ENCODE measurements at places on chromosomes 5 and 9.

GRCh38 chr5:14851050-14851419, 20.5 kb downstream of the ANKH start:
- DNase-seq, result no peak

DNA sequence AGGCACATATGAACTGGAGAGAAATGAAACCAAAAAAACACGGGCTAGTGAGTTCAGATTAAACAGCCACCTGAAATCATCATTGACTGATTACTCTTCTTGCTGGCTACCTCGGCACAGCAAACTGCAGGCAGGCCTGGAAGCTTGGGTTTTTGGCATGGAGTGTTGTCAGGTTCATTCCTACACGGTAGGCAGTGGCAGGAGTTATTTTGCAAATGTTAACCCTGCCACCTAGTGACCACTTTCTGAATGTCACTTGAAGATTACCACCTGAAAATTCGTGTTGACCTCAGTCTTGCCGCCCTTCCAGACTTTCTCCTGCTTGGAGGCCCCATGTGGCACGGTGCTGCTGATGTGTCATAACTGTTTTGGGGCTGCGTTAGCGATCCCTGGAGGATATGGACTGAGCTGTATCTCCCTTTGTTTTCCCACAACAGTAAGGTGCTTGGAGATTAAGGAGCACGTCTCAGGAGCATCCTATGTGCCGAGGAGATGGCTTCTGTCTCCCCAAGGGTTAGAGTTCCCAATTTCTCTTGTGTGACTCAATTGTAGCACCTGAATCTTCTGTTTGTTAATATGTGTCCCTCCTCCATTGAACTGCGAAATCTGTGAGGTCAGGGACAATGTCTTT, 12.7 kb upstream of the CD180 start:
- DNase-seq, result peak; percentile 79

DNA sequence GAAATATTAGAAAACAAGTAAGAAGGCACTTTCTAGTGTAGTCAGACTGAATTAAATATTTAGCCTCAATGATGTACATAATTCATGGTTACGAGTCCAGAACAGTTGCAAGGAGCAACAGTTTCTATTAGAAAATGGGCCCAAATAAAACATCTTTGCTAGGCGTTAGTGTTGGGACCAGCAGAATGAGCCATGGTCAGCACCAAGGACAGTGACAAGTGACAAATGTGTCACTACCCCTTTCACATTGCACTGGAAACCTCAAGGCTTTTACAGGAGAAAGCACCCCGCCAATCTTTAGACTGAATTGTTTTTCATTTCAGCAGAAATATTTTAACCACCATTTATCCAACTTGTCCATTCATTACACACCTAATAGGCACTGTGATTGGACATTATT, 301.3 kb upstream of the ADCY2 start:
- no peak for DNase-seq

- DNase-seq, result no peak
These were observed 89.8 kb downstream of the CD180 start for GRCh38 chr5:67106626-67107342.

DNA sequence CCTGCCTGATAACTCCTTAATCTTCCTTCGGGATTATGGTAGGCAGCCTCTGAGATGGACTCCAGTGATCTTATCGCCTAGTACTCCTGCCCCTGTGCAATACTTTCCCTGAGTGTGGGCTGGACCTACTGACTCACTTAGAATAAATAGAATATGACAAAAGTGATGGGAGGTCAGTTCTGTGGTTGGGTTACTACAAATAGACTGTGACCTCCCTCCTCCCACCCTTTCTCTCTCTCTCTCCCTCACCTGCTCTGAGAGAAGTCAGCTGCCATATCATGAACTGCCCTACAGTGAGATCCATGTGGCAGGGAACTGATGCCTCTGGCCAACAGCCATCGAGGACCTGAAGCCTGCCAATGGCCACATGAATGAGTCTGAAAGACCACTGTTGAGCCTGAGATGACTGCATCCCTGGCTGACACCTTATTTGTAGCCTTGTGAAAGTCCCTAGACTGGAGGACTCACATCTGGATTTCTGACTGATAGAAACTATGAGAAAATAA, 31.7 kb downstream of the NRG2 start:
- no peak for DNase-seq

DNA sequence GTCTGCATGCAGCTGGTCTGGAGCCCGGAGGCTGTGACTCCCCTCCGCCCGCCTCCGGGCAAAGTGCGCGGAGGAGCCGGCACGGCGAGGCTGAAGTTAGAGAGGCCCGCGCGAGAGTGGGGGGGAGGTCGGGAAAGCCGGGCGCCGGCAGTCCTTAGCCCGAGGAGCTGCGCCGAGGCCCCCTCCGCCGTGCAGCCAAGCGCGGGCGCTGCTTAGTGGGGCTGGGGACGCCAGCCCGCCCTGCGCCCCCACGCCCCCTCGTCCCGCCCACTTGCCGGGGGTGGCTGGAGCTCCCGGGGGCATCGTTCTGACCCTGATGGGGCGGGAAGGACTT, 403 bp downstream of the NINJ1 start:
- no peak for DNase-seq

DNA sequence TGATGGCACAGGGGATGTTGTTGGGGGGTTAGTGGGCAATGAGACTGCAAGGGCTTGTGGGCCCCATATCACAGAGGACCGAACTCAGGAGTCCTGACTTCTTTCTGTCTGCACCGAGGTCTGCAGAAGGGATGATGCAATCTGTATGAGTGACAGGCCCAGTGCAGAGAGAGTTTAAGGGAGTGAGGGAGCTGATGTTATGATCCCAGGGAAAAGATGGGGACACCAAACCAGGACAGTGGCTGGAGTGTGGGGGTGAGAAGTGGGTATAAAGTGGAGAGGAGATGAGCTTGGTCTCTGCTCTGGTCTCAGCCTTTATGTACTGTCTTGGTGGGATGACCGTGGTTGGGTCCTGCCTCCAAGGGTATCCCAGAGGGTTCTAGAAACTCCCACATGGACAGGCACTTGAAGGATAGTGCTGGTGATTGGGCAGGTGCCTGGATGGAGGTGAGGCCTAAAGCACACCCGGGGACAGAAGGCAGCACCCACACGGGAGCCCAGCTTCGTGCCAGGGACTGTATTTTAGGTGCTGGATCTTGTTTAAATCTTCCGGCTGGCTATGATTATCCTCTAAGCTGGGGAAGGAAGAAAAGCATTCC, 21.9 kb downstream of the GSN start:
- DNase-seq, result no peak

DNA sequence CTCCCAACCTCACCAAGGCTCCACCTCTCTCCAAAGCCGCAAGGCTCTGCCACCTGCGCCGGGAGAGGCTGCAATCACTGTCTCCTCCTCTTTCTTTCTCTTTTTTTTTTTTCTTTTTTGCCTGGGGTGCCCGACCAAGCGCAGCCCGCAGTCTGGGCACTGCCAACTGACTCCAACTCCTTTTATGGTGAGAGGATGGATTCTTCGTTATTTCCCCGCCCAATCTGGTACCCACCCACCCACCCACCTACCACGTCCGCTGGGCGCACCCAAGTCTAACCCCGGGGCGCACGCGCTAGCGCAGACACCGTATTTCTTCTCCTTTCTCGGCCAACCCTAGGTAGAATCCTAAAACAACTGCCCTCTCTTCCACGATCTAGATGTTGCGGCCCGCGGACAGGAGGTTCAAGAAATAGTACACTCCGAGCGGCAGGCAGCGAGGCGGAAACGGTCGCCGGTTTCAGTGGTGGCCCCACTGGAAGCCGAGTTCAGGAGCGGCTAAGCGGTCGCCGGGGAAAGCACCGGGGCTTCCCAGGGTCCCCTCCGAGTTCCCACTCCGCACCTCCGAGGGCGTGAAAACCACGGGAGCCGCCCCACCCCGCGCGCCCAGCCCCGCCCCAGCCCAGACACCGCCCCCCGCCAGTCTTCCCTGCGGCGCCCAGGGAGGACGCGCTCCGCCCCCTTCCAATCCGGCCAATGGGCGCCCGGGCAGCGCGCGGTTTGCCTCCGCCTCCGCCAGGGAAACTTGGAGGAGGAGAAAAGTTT, 385 bp upstream of the PTGER4 start:
- peak; percentile 36 for DNase-seq

DNA sequence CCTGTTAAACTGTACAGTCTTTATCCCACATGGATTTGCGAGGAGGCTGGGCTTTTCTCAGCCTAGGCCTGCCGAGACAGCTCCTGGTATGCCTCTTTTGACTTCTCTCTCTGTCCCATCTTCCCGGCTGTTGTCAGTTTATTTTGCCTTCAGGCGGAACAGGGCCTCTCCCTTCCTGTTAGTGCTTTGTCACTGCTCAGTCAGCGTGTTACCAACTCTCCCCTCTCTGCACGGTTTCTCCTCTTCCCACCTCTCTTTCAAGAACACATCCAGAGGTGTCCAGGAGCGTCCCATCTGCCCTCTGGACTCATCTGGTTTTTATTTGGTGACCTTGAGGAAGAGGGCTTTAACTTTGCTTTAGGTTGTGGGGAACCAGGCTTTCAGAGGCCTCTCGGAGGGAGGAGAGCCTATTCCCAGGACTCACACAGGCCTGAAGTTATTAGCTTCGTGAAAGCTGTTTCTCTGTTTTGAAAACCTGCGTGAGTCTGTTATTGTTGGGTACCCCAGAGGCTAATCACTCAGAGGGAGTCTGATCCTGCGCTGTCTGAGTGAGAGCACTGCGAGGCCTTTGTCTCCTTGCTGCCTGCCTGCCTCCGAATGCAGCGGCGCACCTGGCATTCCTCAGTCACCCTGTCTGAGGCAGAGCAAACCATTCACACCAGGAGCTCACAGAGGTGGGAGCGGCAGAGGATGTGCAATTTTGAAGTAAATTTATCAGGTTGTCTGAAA, 234.4 kb upstream of the MPDZ start:
- DNase-seq, result no peak

- DNase-seq, result no peak
These were observed 398.4 kb downstream of the MED10 start for GRCh38 chr5:5979761-5980537.

DNA sequence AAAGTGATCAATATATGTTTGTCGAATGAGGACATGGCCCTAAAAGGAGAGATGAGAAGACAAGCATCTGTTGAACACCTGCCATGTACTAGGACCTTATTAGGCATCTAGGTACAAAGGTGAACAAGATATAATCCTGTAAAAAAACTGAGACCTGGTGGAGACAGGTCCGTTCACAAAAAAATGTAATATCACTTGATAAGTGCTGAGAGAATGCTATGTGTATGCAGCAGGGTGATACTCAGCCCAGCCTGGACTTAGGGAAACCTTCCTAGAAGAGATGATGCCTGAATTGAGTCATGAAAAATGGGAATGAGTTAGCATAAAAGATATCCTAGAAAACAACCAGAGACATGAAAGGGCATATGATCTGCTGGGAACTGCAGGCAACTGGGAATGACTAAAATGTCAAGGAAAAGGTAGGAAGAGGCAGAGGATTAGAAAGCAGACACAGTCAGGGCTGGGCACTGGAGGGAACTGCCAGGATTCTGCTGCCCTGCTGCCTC, 108.5 kb downstream of the ADRB2 start:
- DNase-seq, result no peak

- no peak for DNase-seq
These were observed 545.8 kb downstream of the CSNK1G3 start for GRCh38 chr5:124057724-124058231.

- DNase-seq, result no peak
These were observed 44.7 kb upstream of the SLC27A6 start for GRCh38 chr5:128920345-128921215.

DNA sequence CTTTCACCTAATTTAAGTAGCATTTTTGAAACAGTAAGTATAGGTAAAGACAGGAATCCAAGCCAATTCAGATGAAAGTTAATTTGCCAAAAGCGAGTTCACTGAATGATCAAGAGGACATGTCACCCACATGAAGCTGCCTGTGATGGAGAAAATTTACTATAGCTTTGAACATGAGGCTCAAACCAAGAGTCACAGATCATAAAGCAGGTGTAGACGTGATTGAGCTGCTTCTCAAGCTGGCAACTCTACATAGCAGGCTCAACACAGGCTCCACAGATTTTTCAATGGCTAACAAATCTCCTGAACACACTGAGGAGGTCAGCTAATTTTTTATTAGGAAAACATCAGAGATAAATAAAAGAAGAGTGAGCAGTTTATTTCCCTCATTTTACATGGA, 173.7 kb downstream of the FAM114A2 start:
- no peak for DNase-seq

- no peak for DNase-seq
These were observed 39.1 kb downstream of the PCDH1 start for GRCh38 chr5:141839015-141839513.

DNA sequence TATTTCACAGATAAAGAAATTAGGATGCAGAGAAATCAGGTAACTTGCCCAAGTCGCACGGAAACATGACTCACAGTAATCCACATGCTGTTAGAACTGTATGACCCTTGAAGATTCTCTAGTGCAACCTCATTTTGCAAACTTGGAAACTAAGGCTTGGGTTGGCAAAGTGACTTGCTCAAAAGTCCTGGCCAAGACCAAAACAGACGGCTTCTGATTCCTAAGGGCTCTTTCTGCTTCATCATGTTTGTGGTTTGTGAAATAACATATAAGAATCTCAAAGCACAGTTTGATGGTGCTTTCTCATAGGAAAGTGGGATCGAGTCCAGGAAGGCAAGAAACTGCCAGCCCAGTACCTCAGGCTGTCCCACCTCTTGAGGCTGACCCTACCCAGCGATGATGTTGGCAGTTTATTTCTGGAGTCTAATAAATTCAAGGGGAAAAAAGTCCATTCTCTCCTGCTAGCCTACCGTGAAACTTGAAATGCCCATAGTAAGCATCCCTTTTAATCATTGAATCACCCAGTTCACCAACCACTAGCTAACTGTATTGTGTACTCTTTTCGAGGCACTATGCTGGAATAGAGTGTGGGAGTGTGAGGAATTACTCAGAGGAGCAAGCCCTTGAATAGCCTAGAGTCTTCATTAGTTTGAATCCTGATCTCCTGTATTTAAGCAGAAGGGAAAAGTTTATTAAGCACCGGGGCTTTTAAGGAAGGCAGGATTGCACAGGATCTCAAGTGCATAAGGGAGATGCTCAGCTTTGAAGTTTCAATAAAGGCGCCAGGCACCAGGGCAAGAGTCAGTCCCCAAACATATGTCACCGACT, 14.1 kb downstream of the CAPSL start:
- no peak for DNase-seq

DNA sequence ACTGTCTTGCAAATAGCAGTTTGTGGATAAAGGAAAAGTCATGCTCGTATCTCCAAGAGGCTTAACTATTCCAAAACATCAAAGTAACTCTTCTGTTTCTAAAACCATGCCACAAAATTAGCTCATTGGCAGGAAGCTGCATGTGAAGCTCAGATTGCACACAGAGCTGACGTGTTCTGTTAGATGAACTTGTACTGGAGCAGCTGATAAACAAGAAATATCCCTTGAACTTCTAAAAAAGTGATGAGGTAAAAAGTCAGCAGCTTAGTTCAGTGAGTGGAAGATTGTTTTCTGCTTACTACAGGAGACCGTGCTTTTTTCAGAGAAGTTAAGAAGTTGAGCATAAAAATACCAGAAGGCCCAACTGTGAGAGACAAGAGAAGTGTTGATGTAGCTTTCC, 113.2 kb downstream of the SLC12A2 start:
- no peak for DNase-seq

DNA sequence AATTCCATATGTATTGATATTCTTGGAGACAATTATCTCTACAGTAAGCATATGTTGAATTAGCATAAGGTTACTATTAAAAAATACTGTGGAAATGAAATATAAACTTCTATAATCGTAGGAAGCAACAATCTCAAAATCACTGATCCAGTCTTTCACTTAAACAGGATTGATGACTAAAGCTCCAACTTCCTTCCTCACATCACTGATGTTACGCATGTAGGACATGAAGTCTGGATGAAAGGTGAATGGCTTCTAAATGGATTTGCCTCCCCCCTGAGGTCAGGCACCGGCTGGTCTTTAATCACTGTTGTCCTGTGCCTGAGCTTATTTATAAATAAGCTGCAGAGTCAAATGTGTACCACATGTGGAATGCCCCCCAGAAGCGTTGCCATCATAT, 157.1 kb upstream of the NFIB start:
- DNase-seq, result no peak
